ENCODE measurements at places on chromosomes 2 and 18.
A peak's percentile ranks its signal among the peaks of the same experiment; 100 is the strongest.

DNA sequence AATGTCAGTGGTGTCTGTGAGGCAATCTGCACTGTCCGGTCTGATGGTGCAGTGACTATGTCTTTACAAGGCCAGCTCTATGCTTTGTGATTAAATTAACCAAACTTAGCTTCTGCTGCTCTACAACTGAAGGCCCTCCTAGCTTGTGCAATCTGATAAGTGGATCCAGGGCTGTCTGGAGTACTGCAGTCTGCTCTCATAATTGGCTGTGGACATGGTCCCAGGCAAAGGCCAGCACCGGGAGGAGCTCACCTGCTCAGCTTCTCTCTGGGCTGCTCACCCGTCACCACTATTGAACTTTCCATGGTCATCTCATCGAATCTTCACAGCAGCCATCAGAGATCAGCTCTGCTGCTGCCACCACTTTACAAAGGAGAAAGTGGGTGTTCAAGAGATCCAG, 13.0 kb upstream of the APCDD1 start:
- no peak for DNase-seq

- DNase-seq: peak; percentile 35
These were observed at the start of gene MTA3 for GRCh38 chr2:42568401-42569115. Gene MTA3, plus strand, starts transcription at chr2:42568632. Its CDS starts 114 bp downstream, at chr2:42568746.

- DNase-seq: no peak
These were observed 14.7 kb downstream of the FOSL2 start for GRCh38 chr2:28407131-28407975.

- no peak for DNase-seq
These were observed 49.8 kb downstream of the LDLRAD4 start for GRCh38 chr18:13268158-13269012.
